Globus pallidus (tissue), 1 donor: ENCODE measurements at places on chromosomes 2 and 18.

- no peak for DNase-seq
Observed at GRCh38 chr2:151111599-151112278, 149.9 kb downstream of the RBM43 start.

DNA sequence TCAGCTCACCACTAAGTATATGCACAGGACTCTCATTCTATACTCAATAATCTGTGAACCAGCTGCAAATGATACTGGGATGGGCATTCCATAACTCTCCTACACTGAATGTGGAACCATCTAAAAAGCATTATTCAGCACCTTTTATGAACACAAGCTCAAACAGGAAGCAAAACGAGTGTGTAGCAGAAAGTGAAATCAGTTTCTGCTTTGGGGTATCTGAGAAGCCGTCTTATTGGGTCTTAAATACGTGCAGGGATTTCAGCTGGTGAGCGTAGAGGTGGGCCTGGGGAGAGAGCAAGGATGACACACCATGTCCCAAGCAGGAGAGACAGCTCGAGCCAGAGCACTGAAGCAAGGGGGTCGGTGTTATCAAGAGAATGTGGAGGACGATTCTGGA is 120.0 kb upstream of the TTN start:
- no peak for DNase-seq

DNA sequence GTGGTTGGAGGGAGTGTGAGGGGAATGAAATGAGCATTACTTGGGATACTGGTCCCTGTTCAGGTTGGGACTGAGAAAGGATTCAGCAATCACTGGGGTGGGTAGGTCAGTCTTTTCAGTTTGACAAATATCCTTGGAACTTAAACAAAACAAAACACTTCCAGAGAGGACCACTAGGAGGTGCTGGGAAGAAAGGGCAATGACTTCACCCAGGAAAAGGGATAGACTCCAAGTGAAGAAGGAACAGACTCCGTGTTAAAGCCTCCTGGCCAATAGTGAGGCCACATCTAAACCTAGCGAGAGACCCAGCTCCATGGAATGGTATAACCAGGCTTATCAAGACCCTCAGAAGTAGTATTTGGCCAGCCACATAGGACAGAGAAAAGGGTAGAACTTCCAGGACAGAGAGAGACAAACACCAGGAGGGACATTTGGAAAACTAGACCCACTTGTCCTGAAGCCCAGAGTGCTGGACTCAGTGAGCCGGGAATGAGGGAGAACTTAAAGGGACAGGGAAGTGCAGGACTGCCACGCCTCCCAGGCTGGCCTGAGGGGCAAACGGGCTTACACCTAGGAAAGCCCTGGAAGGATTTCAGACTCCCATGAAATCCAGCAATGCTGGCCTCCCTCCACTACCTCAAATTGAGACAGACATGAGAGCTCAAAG is 19.6 kb upstream of the KCNG3 start:
- peak; percentile 37 for DNase-seq

DNA sequence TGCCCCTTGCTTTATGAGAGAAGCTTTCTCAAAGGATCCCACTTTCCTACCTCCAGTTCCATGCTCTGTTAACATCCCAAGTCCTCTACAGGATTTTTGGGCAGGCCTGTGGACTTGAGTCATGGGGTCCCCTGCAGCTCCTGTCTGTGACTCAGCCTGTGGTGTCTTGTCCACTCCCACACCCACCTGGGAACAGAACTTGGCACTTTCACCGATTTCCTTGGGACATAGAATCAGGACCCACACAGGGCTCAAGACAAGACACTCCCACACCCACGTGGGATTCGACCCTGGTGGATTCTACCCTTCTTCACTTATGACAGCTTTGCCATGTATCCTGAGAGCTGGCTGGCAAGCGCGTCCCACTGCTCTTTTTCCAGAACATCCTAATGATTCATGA is 30.7 kb upstream of the HDAC4 start:
- DNase-seq, result no peak

DNA sequence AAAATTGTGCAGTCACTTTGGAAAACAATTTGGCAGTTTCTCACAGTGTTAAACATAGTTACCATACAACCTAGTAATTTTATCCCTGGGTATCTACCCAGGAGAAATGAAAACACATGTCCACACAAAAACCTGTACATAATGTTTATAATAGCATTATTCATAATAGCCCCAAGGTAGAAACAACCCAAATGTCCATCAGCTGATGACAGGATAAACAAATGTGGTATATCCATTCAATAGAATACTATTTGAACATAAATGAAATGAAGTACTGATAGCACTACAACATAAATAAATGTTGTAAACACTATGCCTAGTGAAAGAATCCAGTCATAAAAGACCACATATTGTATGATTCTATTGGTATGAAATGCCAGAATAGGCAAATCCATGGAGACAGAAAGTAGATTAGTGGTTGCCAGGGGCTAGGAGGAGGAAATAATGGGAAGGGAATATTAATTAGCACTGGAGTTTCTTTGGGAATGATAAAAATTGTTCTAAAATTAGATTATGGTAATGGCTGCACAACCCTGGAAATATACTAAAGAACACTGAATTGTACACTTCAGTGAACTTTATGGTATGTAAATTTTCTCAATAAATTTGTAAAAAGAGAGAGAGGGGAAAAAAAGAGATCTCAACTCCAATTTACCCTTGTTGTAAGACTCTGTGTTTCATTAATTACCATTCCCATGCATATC is 20.8 kb upstream of the VIT start:
- DNase-seq, result no peak

- DNase-seq, result peak; percentile 78
Observed at GRCh38 chr18:56003009-56003719, 415.2 kb upstream of the TCF4 start.

DNA sequence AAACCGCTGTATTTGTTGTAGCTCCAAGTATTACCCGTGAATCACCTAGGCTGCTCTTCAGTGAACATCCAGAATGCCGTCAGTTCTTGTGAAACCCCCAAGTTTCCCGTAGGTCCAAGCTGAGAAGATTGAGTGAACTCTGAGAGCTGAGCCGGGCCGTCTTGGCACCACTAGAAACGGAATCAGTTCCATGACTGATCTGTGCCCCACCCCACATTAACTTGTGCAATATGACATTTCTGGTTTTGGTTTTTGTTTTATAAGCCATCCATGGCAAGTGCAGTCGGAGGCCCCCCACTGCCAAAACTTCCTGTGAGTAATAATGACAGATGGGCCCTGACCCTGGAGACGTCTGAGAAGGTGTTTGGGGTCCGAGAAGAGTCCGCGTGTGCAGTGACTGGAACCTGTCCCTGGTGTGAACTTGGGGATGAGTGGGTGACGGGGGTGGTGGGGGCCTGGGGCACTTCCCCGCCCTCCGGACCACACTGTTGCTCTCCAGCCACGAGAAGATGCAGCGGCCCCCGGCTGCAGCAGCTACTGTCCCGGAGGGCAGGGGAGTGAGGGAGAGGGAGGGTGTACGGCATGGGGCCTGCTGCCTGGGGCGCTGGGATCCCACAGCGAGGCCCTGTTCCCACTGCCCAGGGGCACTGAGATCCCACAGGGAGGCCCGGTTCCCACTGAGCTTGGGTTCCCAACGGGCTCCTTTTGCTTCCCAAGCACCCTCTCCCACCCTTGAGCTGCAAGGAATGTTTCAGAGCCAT is 26.5 kb downstream of the NFATC1 start:
- no peak for DNase-seq

- DNase-seq, result no peak
Observed at GRCh38 chr2:169765523-169765922, 31.9 kb downstream of the KLHL23 start.

GRCh38 chr2:189580658-189581353 is at the start of gene SLC40A1:
Gene SLC40A1 (minus strand): TSS chr2:189580786. CDS start chr2:189580460, 326 bp downstream.
- DNase-seq, result peak; percentile 57

DNA sequence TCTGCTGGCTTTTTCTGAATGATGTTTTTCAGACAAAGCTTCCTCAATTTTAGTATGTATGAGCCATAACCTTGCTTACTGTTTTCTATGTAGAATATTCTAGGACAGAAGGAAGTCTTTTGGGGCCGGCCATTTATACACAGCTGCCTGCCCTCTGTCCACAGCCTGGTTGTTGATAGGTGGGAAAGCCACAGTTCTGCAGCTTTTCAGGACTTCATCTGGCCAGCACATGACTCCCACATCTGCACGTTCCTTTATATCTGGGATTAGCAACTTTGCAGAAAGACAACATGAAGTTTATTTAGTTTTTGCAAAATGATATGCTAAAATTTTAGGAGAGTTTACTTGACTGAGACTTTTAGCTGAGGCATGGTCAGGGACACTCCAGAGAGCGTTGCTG is 105.6 kb downstream of the CEP192 start:
- no peak for DNase-seq

- no peak for DNase-seq
Observed at GRCh38 chr18:44729631-44730101, 49.0 kb downstream of the SETBP1 start.

GRCh38 chr18:41353777-41354528 is 601.1 kb upstream of the PIK3C3 start:
- DNase-seq, result no peak

- DNase-seq, result no peak
Observed at GRCh38 chr2:58852905-58853304, 611.8 kb upstream of the FANCL start.

GRCh38 chr2:168138901-168139300 is 108.5 kb downstream of the STK39 start:
- DNase-seq, result no peak

- no peak for DNase-seq
Observed at GRCh38 chr2:212494418-212495020, 44.1 kb downstream of the ERBB4 start.

- no peak for DNase-seq
Observed at GRCh38 chr2:229914171-229914570, 7.6 kb downstream of the TRIP12 start.

DNA sequence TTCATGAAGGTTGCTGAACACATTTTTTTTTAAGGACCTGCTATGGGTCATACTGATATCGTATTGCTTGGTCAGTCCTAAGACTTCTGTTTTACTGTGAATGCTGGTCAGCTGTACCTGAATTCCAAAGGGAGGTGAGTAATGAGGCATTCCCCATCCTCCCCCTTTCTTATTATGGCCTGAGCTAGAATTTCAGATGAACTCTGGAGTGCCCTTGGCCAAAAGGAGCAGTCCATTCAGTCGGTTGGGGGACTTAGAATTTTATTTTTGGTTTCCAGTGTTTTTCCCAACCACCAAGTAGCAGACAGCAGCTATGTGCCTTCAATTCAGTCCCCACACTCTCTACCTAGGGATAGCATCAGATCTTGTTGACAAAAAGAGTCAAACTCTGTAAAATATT is 26.9 kb upstream of the PDCL3 start:
- no peak for DNase-seq

DNA sequence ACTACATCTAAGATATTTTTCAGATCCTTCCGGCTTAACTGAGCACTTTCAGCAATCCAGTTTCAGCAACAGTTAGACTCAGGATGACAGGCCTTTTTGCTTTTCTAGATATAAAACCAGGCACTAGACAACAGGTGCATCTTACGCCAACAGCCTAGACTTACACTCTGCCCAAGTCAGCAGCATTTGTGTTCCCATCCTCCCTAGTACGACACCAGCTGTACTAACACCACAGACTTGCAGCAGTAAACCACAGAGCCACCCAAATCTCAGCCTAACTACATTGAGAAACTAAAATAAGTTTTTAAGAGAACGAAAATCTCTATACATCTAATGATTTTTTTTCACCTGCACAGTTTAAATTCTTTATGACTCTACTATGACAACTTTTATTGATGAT is 89.9 kb upstream of the DNMT3A start:
- DNase-seq, result no peak

- DNase-seq, result peak; percentile 52
Observed at GRCh38 chr2:206982360-206982955, 43.1 kb downstream of the CPO start.

- DNase-seq, result no peak
Observed at GRCh38 chr18:9986156-9986930, 72.5 kb downstream of the VAPA start.

DNA sequence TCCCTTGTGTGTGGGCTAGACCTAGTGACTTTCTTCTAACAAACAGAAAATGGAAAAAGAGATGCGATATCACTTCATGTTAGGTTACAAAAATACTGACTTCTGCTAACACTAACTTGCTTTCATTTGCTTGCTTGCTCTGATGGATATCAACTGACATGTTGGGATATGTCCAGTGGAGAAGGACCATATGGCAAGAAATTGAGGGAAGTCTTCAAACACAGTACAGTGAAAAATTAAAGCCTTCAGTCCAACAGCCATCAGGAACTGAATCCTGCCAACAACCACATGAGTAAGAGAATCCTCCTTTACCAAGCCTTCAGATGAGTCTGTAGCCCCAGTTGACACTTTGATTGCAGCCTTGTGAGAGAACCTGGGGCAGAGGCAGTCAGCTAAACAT is 143.9 kb downstream of the MAIP1 start:
- no peak for DNase-seq

GRCh38 chr2:101435001-101435862 is 39.7 kb downstream of the RFX8 start:
- no peak for DNase-seq

- no peak for DNase-seq
Observed at GRCh38 chr18:30491815-30492551, 550.6 kb downstream of the DSC3 start.
